Activated CD8-positive, alpha-beta memory T cell treated with anti-CD3 and anti-CD28 coated beads, Interleukin-2, amount 10 ng/mL, durations not matched to agents 7 days and 5 days (primary cell): ENCODE measurements at places on chromosomes 1 and 21. TPM values are rescaled to one million over a fixed set of nuclear protein-coding genes. Genes with fewer than 3 reads are reported as not detected.

ECE1 gene
- 46.6 TPM for total RNA-seq

CDK11B gene
- 45.9 TPM for total RNA-seq

TRIM46 gene
- 11.2 TPM for total RNA-seq

MFAP2 gene
- total RNA-seq = not detected

DPT gene
- total RNA-seq = not detected

THEM5 gene
- not detected for total RNA-seq

BMP8B gene
- 0.61 TPM for total RNA-seq

IL22RA1 gene
- total RNA-seq = not detected

IL20 gene
- not detected for total RNA-seq

PLA2G2A gene
- not detected for total RNA-seq

TXNIP gene
- 127 TPM for total RNA-seq

CYP4A11 gene
- not detected for total RNA-seq

OR2L2 gene
- 0.23 TPM for total RNA-seq

C1orf94 gene
- total RNA-seq = not detected

SDF4 gene
- 144 TPM for total RNA-seq

KIF26B gene
- 0.28 TPM for total RNA-seq

PADI1 gene
- total RNA-seq = not detected

SELENBP1 gene
- not detected for total RNA-seq

SMCP gene
- total RNA-seq = not detected

LYPD8 gene
- total RNA-seq = not detected

NOS1AP gene
- total RNA-seq = not detected
